ENCODE measurements at places on chromosomes 4 and X.

- no peak for DNase-seq
Observed at GRCh38 chr4:122584519-122584918, 36.3 kb downstream of the IL21 start.

DNA sequence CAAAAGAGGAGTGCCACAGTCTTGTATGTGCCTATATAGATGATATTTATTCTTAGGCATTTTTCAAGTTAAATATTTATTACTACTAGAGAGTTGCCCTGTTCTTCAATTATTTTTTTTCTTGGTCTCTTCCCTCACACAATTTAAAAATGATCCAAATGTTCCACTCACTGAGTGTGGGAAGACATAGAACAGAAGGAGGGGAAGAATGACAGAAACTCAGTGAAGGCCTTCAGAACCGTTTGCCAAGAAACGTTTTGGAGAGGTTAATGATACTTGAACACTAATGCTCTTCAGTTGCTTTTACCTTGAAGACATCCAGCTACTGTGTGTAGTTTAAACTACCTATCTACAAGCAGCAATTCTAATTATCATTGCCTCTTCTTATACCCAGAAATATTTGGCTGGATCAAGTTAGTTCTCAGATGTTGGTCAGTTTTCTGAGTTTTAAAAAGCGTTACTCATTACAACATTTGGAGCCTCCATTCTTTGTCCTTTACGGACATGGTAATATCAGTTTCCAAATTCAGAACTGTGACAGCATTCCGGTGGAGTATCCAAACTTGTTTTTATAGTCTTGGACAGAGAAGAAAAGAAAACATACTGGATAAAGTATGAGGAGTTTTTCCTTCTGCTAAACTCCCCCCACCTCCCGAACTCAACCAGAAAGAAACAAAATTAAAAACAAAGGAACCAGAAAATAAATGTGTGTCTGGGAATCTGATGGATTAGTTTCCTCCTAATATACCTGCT lies 389.7 kb downstream of the SPRY1 start:
- no peak for DNase-seq

GRCh38 chr4:185567381-185568376 lies 32.4 kb upstream of the PDLIM3 start:
- no peak for DNase-seq

DNA sequence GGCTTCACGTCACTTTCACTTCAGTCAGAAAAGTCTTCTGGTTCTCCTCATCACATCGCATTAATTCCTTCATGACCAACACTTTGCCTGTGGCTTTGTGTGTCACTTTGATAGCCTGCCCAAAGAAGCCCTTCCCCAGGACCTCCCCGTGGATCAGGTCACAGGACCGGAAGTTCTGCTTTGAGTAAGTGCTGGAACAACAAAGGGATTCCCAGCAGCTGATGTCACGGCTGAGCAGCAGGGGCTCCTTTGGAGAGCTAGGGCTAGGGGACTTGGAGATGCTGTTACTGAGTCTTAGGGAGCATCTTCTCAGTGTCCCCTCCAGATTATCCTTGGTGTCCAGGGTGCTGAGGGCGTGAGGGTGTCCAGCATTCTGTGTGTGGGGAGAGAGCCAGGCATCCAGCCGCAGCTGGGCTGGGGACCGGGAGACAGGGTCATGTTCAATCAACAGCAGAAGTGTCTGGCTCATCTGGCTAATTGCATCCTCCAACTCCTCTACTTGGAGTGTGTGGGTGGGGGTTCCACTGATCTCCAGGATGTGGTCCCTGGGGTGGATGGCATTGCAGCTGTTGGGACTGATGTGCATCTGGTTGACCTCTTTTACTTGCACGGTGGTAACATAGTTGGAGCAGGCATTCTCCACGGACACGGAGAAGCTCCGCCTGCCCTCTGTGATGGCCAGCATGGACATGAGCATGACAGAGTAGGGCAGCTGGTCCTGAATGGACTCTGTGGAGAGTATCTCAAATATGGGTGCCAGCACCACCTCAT lies 39.2 kb upstream of the ARHGAP6 start:
- DNase-seq, result no peak

GRCh38 chrX:69884210-69884609 lies 165.5 kb downstream of the AWAT2 start:
- DNase-seq, result no peak

DNA sequence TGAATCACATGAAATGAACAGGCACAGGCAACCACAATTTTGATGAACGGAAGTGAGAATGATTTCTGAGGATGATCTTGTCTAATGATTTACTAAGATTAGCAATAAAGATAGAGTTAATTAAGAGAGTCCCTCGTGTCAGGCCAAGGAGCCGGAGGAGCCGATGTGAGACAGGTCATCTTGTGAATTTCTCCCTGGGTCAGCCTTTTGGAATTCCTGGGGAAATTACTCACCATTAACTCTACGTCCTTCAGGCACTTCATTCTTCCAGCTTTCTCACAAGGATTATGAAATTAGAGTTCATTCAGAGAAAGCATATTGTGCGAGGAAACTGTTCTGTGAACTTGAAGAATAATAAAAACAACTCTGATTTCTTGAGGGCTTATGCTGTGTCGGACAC lies 86.7 kb downstream of the PSAPL1 start:
- DNase-seq, result no peak

- no peak for DNase-seq
Observed at GRCh38 chr4:42655921-42656678, 805 bp downstream of the ATP8A1 start.

GRCh38 chrX:10064736-10065135 lies 92.0 kb upstream of the CLCN4 start:
- DNase-seq, result no peak

- DNase-seq, result no peak
Observed at GRCh38 chrX:73563738-73564068, 706 bp downstream of the CHIC1 start.

- no peak for DNase-seq
Observed at GRCh38 chrX:135984256-135984655, 979 bp upstream of the SLC9A6 start.

GRCh38 chrX:15274946-15275345 lies 5.1 kb upstream of the ASB9 start:
- no peak for DNase-seq

DNA sequence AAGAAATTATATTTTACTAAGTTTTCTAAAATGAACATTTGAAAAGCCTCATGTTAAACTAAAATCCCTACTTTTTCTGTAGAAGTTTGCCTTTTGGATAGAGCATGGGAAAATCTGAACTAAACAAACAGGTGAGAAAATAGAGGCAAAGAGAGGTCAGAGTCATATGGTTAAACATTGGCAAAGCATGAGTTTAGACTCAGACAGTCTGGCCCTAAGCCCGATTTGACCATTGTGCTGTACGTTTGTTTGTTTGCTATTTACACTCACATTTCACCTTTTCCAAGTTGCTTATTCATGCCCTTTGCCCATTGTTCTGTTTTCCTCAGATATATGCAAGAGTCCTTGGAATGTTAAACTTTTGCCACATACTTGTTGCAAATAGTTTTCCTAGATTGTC lies 85.4 kb downstream of the TIGD2 start:
- no peak for DNase-seq

- peak; percentile 2 for DNase-seq
Observed at GRCh38 chrX:39946822-39947221, 150.9 kb downstream of the BCOR start.

- no peak for DNase-seq
Observed at GRCh38 chr4:17203797-17204196, 305.4 kb upstream of the LDB2 start.
